ENCODE measurements at places on chromosomes 5 and 9.
A peak's percentile ranks its signal among the peaks of the same experiment; 100 is the strongest.

GRCh38 chr5:146877783-146878475 lies 628 bp downstream of the PPP2R2B start:
- peak; percentile 4 for DNase-seq

GRCh38 chr9:105176194-105176593 lies 68.3 kb upstream of the SLC44A1 start:
- no peak for DNase-seq

DNA sequence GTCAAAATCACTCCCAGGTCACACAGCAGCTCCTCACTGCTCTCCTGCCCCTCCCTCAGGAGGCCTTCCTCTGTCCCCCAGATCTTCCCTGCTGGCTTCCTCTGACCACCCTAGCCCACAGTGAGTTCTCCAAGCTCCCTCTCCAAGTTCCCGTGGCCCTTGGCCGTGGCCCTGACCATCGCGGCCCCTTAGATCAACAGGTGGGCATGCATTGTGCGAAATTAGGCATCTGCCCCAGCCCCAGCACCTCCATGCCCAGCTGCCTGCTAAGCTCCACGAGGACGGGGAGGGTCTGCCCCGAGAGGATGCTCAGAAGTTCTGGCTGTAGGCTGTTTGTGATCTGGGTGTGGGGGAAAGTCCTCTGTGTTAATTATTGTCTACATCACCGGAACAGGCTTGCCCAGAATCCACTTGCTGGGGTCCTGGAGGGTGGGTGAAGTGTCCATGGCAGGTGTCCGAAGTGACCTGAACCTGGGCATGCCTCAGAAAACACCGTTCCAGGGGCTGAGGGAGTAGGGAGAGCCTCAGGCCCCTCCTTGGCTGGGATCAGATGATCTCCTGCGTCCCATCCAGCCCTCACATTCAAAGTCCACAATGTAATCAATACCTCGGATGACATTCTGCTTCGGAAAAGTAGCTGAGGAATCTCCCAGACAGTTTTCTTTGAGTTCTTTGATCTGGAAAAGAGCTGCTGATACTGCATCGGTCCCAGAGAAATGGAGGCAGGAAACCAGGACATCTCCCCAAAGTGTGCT lies 194.8 kb downstream of the PAX5 start:
- no peak for DNase-seq

GRCh38 chr5:153584960-153585359 lies 94.5 kb downstream of the GRIA1 start:
- DNase-seq, result no peak

- no peak for DNase-seq
These were observed 164.9 kb downstream of the PBX3 start for GRCh38 chr9:125911861-125912644.

- DNase-seq, result no peak
These were observed 14.4 kb upstream of the PLEKHG4B start for GRCh38 chr5:77546-77945.

DNA sequence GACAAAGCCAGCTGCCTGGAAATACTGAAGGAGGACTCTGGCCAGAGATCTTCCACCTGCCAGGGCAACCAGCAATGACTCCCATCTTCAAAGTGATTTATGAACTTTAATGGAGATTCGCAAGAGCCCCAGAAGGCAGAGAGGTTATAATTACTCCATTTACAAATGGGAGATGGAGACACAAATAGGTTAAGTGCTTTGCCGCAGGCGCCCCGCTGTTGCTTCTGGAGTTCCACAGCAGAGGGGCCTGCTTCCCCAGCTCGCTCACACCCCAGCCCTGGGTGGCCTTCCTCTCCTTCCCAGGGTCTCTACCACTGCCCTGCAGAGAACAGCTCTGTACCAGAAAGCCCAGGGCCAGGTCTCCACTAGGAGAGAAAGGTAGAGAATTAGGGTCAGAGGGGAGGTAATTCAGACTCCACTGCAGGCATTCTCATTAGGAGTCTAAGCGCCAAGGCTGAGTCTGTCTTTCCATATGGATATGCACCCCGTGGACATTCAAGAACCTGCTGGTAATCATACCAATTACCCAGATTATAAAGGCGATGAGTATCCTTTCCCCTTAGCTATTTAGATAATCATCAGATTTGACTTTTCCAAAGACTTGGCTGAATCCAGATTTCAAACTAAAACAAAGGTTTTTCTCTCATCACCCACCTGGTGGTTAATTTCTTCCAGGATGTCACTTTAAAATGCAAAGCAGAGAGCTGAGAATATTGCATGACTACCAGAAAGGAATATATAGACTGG lies 157.6 kb upstream of the TUT7 start:
- DNase-seq, result no peak

GRCh38 chr5:87400305-87400899 lies 12.3 kb downstream of the CCNH start:
- no peak for DNase-seq

DNA sequence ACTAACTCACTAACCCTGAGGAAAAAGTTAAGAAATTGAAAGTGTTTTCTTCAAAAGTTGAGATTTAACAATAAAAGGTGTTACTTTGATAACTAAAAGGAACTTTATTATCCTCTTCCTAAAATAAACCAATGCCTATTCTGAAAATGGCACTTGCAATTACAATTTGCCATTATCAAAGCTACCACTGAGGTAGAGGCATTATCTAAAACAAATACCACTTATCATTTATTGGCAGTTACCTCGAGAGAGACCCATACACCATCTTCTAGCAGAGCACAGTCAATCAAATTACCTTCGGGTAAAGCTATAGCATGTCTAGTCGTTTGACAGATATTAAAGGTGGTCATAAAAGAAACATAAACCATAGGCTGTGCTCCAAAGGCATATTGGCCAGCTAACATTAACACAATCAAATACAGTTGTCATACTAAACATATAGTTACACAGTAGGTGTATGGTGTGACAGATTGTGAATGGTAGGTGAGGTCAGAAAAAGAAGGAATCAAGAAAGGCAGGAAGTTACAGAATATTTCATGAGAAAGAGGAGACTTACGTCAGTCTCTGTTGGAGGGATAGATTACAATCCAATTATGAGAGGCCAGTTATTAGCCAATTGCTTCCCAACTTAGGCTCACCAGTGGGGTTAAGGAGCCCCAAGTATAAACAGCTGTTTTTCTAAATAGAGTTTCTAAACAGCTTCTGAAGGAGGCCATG lies 56.3 kb downstream of the VCAN start:
- DNase-seq, result no peak

DNA sequence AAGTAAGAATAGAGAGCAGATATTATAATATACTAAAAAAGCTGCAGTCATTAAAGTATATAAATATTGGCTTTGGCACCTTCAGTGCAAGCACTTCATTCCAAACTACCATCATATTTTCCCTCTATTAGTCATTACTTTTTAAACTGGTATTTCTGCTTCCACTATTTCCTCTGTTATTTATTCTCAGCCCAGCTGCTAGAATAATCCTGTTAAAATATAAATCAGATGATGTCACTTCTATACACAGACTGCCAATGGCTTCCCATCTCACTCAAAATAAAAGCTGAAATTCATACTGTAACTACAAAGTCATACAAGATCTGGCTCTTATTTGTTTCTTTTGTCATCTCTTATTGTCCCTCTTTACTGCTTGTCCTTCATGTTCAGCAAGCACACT lies 432.9 kb downstream of the TLE4 start:
- DNase-seq, result no peak

DNA sequence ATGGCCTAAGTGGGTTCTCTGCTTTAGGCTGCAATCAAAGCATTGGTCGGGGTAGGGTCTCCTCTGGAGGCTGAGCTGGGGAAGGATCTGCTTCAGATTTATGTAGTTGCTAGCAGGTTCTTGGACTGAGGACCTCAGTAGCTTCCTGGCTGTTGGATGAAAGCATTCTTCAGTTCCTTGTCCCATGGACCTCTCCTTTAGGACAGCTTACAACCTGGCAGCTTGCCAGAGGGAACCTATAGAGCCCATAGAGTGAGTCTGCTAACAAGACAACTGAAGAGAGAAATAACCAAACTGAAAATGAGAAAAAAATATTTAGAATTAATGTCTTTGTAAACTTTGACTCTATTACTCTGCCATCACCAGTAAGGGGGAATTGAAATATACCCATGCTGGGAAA lies 12.4 kb downstream of the MRPS30 start:
- no peak for DNase-seq

GRCh38 chr5:154205441-154206117 lies 15.0 kb downstream of the GALNT10 start:
- DNase-seq, result no peak

DNA sequence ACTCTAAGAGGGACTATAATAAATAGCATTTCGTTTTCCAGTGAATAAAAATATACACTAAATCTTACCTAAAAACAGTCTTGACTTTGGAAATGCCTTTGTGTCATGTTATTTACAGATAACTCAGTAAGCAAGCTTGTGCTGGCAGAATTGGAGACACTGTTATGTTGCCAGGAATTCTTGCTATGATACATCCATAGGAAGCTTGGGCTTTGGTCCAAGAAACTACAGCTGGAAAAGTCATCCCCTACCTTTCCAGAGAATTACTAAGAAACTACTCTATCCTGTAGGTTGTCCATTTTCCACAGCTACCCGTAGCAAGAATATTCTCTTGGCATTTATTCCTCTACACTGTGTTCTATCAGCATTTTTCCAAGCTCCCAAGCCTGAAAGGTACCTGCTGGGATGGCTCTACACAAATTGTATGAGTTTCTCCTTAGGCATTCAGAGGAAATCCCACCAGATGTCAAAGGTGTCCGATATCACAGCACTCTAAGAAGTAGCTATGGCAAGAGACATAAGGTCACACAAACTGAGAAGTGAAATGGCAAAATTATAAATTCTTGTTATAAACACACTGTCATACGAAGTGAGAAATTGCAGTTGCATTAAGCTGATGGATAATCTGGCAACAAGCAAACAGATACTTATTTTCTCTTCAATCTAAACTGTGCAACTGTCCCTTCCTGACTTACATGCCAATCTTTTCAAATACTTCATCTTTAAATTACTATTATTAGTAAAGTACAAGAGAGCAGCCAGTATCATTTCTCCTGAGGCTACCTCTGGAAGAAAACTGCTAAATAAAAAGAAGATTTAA lies 68.5 kb downstream of the MCTP1 start:
- no peak for DNase-seq

- DNase-seq, result no peak
These were observed 1354.4 kb upstream of the C9orf72 start for GRCh38 chr9:28927691-28928090.

- DNase-seq, result no peak
These were observed 138.5 kb downstream of the SLIT3 start for GRCh38 chr5:169162407-169162806.

GRCh38 chr5:175285261-175285660 lies 158.7 kb downstream of the DRD1 start:
- no peak for DNase-seq

GRCh38 chr5:89450149-89450538 lies 567.2 kb upstream of the MEF2C start:
- no peak for DNase-seq

DNA sequence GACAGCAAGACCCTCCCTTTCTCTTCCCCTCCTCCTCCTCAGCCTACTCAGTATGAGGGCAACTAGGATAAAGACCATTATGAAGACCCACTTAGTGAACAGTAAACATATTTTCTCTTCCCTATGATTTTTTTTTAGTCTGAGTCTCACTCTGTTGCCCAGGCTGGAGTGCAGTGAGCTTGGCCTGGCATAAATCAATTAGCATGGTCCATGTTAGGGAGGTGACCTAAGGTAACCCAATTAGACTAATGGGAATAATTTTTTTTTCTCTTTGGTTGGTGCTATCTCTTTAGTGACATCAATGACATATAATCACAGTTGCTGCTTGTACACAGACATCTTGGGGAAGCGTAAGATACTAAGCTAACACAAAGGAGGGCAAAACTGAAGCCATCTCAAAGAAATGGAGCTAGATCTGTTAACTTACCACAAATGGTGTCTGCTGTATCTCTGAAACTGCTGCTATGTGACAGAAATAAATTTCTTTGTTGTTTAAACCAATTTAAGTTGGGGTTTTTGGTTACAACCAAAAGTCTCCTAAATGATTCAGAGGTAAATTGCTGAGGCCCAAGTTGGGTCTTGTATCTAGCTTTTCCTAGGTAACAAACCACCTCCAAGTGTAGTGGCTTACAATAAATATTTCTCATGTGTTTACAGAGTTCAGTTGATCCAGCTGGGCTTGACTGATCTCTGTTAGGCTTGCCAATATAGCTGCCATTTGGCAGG lies 13.3 kb downstream of the PKD2L2 start:
- DNase-seq, result no peak

GRCh38 chr9:96721303-96721702 lies 56.6 kb downstream of the ZNF510 start:
- no peak for DNase-seq

Measured in heart right ventricle (tissue), 16 donors.